ENCODE measurements at places on chromosomes 16 and 17.

DNA sequence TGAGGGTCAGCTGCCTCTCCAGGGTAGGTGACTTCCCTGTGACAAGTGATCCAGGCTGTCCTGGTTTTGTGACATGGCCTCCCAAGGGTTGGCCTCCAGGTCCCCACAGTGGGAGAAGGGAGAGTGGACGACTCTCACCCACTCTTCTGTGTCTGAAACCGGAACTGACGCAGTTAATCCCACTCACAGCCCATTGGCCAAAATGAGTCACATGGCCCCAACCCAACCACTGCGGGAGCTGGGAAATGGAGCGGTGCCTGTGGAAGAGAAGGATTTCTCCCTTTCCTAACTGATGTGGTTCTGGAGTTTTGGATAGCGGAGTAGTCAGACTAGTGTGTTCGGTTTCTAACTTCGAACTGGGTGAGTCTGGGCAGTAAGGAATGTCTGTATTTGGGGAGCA is 79.4 kb downstream of the ABCC6 start:
- DNase-seq: no peak

GRCh38 chr17:38636054-38636453 is 30.3 kb upstream of the SRCIN1 start:
- no peak for DNase-seq

DNA sequence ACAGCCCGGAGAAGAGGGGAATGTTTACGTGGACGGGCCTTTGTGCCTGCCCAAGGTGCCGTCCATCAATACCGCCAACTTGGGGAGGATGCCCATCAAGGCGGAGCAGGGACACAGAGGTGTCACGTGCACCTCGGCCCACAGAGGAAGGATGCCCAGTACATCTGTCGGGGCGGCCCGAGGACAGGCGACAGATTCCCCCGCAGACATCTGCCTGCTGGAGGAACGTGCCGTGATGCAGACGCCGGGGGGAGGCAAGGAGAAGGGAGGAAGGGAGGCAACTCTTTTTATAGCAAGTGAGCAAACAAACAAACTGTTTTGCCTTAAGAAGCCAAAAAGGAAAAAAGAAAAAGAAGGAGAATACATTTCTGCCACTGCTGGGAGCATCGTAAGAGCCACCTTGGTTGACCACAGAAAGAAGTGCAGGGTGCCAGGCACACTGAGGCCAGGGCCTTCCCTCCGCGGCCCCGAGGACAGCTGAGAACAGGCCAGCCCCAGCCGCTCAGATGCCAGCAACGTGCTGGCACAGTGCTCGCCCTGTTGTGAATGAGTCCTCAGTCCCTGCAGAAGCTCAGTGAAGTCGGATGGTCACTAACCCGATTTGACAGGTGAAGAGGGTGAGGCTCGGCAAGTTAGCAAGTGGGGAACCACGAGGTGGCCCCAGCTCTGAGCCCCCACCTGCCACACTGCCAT is 146.4 kb downstream of the RBFOX3 start:
- DNase-seq: no peak

DNA sequence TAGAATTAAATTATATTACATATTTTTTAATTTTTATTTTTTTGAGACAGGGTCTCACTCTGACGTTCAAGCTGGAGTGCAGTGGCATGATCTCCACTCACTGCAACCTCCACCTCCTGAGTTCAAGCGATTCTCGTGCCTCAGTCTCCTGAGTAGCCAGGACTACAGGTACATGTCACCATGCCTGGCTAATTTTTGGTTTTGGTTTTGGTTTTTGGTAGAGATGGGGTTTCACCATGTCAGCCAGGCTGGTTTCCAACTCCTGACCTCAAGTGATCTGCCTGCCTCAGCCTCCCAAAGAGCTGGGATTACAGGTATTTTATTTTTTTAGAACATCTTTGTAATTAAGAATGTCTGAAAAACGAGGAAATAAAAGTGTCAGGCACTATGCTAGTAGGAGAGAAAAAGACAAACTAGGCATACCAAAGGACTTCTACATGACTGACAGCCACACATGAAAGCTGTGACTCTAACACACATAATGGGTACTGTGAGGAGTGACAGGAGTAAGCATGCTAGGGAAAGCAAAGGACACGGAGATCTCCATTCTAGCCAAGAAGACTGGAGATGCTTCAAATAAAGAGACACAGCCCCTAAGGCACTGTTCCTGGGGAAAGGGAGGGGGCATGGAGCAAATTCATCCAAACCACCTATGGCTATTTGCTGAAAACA is 7.3 kb downstream of the GNA13 start:
- no peak for DNase-seq

GRCh38 chr17:62746941-62747340 is 61.2 kb downstream of the MARCHF10 start:
- DNase-seq: no peak

DNA sequence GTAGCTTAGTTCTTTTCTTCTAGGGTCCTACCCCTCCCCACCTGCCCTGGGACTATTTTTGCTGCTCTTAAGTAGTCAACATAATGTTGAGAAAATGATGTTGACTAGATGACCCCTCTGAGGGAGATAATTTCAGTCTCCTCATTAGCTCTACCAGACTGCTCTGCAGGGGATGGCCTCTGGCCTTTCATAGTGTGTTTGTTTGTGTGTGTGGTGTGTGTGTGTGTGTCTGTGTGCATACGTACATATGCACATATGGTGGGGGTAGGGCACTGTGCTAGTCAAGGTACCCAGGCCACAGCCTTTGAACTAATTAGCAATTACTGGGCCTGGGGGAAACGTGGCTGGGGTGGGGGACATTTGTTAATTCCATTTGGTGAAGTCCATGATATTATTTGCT is 254.0 kb downstream of the SHISA9 start:
- no peak for DNase-seq

- DNase-seq: no peak
These were observed 312.2 kb downstream of the TMEM114 start for GRCh38 chr16:8278031-8278580.

GRCh38 chr16:3401719-3402397 is 843 bp downstream of the ZNF174 start:
- DNase-seq: no peak

DNA sequence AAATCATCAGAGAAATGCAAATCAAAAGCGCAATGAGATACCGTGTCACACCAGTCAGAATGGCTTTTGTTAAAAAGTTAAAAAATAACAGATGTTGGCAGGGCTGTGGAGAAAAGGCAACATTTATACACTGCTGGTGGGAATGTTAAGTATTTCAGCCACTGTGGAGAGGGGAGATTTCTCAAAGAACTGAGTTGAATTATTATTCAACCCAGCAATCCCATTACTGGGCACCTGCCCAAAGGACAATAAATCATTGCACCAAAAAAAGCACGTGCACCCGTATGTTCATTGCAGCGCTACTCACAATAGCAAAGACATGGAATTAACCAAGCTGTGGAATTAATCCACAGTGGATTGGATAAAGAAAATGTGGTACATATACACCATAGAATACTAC is 204.7 kb downstream of the HS3ST4 start:
- DNase-seq: no peak

DNA sequence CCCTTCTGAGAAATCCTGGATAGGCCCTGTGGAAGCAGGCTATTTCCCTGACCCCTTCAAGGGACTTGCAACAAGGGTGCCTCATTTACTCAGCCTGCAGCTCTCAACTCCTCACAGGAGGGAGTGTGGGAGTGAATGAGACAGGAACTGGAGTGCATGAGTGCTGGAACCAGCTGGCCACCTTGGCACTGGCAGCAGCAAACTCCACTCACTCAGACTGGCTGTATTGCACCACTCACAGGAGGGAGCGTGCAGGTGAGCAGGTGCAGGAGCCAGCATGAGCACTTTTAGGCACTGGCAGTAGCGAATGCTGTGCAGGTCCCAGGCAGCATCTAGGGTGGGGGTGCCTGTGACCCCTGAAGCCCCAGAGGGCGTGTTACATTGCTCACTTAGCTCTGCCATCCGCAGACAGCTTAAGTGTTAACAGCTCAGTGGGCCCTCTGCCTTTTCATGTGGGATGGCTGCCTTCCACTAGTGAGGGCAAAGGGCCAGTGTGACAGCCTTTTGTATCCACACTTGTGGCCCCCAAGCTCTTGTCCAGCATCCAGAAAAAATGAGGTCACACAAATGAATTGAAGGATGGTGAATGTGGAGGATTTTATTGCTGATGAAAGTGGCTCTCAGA is 11.0 kb upstream of the ZNHIT3 start:
- no peak for DNase-seq

- no peak for DNase-seq
These were observed 422 bp downstream of the CD300LF start for GRCh38 chr17:74712301-74712700.

- no peak for DNase-seq
These were observed 25.0 kb upstream of the ADAM11 start for GRCh38 chr17:44733753-44734152.

GRCh38 chr16:61968242-61969076 is 67.8 kb downstream of the CDH8 start:
- DNase-seq: no peak

DNA sequence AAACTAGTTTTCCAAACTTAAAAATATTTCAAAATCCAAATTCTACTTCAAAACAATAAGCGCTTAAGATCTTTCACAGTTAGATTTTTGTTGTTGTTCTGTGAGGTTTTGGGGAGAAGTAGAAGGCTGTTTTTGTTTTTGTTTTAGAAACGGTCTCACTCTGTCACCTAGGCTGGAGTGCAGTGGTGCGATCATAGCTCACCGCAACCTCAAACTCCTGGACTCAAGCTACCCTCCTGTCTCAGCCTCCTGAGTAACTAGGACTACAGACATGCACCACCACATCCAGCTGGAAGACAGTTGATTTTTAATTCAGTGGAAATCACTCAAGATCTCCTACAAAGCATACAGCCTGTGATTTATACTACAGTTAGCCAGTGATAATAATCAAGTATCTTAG is 2.7 kb downstream of the SHCBP1 start:
- DNase-seq: no peak

- no peak for DNase-seq
These were observed 9.7 kb upstream of the ARL5C start for GRCh38 chr17:39175695-39176093.

GRCh38 chr17:49148171-49148570 is 15.6 kb downstream of the B4GALNT2 start:
- DNase-seq: no peak

GRCh38 chr17:1313270-1314005 is 34.0 kb downstream of the TRARG1 start:
- no peak for DNase-seq

DNA sequence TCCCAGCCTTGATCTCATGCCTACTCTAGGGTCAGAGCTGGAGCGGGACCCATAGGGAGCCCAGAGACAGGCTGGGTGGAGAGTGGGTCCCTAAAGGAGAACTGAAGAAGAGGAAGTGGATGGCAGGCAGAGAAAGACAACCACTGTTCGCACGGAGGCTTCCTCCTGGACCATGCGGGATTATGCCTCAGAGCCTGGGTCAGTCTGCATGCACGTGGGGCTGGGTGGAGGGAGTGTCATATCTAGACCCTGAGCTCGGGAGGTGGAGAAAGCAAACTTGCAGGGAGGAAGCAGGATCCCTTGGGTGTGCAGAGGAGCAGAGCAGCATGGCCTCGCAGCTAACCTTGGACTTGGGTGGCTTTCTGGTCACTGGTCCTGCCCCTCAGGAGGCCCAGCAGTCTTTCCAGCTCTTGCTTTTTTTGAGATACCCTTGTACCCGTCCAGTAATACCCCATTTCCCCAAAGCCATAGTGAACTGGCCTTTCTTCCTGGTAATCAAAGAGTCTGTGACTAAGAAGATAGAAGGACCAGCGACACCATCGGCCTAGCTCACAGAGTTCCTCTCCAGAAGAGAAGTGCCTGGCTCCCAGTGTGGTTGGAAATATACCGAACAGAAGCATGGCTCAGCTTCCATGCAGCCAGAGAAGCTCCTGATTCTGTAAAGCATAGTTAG is 344.2 kb downstream of the CPPED1 start:
- no peak for DNase-seq

DNA sequence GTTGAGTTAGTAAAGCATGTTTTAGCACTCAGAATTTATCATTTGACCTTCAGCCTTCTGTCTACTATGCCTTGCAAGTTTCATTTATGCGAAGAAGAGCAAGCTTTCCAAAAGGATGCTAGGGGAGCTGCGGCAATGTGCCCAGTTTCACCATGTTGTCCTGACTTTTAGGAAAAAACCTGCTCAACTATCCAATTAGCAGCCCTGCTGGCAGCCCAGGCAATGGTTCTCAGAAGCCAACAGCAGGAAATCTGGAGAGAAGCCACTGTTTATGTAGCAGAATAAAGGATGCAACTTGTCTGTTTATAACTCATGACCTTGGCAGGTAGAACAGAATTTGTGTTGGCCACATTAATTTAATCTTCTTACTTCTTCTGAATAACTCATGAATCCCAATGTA is 230.8 kb downstream of the ABCC12 start:
- no peak for DNase-seq

GRCh38 chr17:78374189-78374588 is 4.3 kb upstream of the PGS1 start:
- DNase-seq: no peak

DNA sequence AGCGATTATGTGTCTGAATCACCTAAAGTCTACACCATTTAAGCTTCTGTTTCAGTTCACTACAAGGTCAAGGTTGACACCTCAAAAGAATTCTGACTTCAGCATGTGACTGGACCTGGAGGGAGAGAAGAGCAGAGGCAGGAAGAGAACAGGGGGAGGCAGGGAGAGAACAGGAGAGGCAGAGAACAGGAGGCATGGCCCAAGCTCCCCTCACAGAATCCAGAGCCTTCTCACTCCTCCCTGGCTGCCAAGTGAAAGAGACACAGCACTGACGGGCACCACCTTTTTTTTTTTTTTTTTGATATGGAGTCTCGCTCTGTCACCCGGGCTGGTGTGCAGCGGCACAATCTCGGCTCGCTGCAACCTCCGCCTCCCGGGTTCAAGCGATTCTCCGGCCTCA is 11.4 kb downstream of the GGA2 start:
- DNase-seq: no peak

- DNase-seq: no peak
These were observed 32.1 kb downstream of the SPACA3 start for GRCh38 chr17:33023790-33024189.

- DNase-seq: no peak
These were observed 6.6 kb downstream of the PLEKHH3 start for GRCh38 chr17:42669977-42670788.

- no peak for DNase-seq
These were observed 3.6 kb upstream of the ITGA3 start for GRCh38 chr17:50052241-50052796.

- no peak for DNase-seq
These were observed 84.0 kb upstream of the TNRC6C start for GRCh38 chr17:77874303-77875050.

GRCh38 chr17:74892013-74892841 is 1.2 kb downstream of the FADS6 start:
- DNase-seq: no peak

- no peak for DNase-seq
These were observed 15.7 kb upstream of the CCL1 start for GRCh38 chr17:34378664-34379101.

DNA sequence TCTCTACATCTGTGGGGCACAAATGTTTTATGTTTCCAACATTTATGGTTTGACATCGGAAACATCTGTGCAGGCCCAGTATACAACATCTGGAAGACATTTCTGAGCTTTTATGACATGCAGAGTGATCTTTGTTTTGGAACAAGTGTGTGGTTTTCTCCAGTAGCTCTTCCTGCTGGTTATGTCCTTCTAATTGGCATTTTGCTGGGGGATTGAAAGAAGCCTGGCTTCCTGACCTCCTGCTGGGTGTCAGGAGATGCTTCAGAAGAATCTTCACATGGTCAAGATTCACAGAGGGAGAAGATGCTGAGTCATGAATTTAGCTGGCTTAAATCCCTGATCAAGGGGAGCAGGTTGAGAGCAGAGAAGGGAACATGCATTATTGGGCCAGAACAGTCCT is 279.5 kb upstream of the MYOCD start:
- no peak for DNase-seq

GRCh38 chr17:80453126-80453997 is 23.0 kb downstream of the NPTX1 start:
- DNase-seq: no peak

- no peak for DNase-seq
These were observed 13.4 kb downstream of the ITGAL start for GRCh38 chr16:30485818-30486436.
